ENCODE measurements at places on chromosomes 3 and 15.

DNA sequence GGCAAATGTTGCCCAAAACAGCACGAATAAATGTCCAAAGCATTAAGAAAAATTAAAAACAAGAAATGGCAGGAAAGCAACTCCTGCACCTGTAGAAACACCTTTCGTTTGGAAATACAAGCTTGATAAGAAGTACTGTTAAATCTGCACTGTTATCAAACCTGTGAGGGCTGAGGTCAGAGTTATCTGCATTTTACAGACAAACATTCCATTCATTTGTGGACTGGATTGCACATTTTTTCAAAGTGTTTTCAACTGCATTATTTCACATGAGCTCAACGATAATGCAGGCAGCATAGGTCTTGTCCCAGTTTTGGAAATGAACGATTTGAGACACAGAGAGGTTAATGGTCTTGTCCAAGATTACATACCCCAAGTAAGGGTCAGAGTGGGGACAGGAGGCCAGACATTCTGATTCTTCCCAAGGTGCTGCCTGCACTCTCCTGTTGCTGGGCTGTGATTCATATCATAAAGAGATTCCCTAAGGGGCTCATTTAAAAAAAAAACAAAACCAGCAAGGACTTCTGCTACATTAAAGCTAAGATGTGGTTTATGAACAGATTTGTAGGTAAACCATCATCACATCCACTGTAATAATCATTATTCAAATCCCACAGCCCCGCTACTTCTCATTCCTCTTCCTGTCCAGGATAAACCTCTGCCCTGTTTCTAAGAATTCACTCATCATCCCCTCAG is 13.0 kb downstream of the GUCA1C start:
- no peak for DNase-seq

DNA sequence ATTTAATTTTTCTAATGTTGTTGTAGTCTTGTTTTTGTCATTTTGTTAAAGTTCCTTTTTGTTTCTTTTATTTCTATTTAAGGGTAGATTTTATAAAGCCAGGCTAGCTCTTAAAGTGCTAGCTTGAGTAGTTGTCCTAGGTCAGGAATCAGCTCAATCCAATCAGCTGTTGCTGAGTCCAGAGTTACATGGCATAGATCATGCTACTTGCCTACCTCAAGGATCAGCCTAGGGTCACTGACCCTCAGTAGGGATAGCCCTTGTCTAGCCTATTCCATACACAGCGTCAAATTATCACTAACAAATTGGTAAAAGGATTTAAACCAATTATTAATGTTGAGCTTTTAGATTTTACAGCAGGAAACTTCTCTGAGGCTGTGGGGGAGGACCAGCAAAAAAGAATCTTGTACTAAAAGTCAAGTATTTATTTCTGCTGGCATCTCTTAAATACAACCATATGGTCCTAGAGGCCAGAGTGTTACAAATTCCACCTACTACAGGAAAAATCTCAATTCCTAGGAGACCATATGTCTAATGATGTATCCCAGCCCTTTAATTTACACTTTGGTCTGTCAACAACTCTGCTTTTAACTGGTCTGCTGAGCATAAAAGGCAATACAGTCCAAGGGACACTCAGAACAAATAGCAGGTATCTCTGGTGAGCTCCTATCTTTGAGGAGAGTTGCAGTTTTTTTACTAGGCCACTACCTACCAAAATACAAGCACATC is 138.3 kb upstream of the PTPRG start:
- no peak for DNase-seq

DNA sequence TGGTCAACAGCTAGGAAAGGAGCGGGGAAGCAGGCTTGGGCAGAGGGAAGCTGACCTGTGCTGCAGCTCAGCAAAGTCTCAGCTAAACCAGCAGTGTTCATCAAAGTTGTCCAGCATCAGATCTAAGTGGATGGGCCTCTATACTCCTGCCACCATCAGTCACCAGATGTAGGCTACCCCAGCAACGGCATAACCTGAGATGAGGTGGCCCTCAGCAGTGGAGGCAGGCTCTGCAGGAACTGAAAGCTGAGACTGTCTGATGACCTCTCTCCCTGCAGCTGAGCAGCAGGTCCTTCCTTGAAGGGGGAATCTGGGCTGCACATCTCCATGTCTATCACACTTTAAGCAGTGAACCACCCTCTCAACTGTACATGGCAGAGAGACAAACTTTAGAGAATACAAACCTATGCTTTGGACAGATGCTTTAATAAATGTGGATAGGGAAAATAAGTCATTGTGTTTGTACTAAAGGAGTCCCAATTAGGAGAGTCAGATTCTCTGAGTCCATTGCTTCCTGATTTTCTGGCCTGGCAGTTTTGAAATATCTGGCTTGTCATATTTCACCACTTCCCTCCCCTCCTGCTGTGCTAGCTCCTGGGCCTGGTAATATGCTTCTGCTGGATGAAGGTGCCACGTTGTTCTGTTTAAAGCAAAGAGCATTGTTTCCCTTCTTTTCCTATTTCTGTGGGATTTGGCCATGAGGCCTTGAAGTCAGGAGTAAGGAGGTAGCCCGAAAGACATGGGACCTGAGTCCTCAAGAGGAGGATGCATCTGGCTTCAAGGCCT is 11.1 kb upstream of the PSTPIP1 start:
- no peak for DNase-seq

- DNase-seq, result no peak
These were observed 28.7 kb upstream of the COPB2 start for GRCh38 chr3:139418144-139418543.

DNA sequence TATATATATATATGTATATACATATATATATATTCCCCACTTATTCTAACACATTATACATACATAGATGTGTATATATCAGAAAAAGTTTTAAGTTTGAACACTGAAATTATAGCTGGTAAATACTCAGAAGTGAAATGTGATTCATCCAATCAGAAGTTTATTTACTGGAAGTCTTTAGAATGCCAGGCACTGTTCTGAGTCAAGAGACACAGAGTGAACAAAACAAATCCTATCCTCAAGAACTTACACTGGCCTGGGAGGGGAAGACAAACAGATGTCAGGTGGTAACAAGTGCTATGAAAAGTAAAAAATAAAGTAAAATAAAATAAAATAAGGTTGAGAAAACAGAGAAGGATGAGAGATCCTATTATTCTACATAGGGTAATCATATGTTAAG is 13.4 kb downstream of the DHX36 start:
- no peak for DNase-seq

DNA sequence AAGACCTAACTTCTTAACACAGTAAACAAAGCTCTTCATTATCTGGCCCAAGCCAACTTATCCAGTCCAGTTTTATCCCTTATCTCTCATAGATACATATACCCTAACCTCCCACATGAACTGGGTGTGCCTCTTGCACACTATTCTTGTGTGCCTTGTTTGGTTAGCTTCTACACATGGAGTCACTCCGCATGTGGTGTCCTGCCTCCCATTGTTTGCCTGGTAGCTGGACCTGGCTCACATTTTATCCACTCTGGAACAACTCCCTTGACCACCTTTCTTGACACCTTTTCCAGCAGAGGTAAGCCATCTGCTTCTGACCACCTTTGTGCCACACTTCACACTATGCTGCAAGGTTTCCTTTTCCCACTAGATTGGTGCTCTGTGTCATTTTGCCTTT is 15.2 kb downstream of the TIPARP start:
- no peak for DNase-seq

DNA sequence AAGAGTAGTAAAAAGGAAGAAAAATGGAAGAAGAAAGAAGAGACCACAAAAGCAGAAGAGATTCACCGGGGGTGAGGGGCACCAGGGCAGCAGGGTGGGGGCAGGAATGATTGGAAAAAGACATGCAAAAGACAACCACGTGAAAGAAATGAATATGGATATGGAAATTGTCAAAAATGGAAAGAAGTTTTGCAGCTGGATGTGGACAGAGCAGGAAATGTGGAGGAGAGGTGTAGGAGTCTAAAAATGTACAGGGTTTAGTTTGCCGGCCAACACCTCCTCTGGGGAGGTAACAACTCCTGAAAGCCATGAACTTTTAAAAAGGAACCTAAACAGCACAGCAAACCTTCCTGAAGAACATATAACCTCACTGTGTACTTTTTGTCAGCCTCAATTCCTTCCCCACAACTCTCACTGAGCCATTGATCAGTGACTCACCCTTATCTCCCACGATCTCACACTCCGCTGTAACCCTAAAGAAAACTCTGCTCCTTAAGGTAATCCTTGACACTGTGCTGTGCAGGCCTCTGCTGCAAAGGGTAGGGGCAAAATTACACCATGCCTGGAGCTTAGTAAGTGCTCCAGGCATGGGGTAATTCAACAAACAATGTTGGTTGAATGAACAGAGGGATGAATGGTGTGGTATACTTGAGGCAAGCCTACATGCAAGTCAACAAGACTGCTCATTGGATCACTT is 100.2 kb upstream of the BOC start:
- no peak for DNase-seq

- DNase-seq, result peak; percentile 64
These were observed 1209.6 kb downstream of the ZPLD1 start for GRCh38 chr3:103644450-103644849.

DNA sequence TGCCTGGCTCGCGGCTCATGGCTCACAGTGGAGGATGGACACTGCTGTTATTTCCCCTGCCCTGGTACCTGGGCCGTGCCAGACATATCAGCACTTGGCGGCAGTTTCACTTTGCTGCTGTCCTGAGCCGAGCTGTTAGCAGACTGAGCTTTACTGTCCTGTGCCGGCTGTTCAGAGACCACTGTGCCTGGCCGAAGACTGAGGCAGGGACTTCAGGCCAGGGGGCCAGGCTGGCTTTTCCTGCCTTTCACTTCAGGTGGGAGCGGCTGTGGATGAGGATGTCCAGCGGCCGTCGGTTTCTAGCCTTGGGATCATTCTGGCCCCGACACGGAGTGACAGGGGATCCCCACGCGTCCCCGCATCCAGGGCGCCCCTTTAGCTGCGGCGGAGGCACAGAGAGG is 1.1 kb downstream of the ATP10A start:
- DNase-seq, result no peak
